Thoracic aorta (tissue), 2 donors: ENCODE measurements at places on chromosomes 6 and 20.

GRCh38 chr6:53803081-53803860, 8.5 kb downstream of the LRRC1 start:
- DNase-seq = no peak

GRCh38 chr20:50127587-50128519, 14.9 kb upstream of the UBE2V1 start:
- no peak for DNase-seq

GRCh38 chr6:122405417-122405816, 6.0 kb downstream of the HSF2 start:
- DNase-seq = no peak

DNA sequence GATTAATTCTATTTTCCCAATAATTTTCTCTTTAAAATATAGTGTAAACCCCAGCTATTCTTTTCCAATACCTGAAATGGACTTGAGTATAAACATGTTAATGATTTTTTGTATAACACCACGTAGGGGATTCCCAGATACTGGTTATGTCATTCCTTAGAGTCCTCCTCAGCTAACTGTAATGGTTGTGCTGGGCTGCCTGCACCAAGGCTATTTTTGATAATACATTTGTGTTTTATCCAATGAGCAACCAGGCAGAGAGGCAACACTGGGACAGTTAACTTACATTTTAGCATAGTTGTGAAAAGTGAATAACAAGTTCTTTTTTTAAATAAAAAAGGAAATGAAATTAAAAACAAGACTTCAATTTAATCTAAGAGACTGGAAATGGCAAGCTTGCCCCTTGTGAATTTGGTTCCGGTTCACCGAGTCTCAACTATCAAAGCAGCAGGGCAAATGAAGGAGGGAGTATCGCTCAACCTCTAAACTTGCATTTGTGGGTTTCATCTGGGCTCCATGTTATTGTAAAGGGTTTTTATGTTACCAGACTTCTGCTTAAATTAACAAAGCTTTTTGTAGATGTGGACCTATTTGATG, 18.8 kb upstream of the BACH2 start:
- no peak for DNase-seq
